Stimulated activated CD4-positive, alpha-beta T cell treated with anti-CD3 and anti-CD28 coated beads, Interleukin-15, amount 100 ng/mL, for 24 hours (primary cell): ENCODE measurements at places on chromosomes 1 and 21.

DNA sequence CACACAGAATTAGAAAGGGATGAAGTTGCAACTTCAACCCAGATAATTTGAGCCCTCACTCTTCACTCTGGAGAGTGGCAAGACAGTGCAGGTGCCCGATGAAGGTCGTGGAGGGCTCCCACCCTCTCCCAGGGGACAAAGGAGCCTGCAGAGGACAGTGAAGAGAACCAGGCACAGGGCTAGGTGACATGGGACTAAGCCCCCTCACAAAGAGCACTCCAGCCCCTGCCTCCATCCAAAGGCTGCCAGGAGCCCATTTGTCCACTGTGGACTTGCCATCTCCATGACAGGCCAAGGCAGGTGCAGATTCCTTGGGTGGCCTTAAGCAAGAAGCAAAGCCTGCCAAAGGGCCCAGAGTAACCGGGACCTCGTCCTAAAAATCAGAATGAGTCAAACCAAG is 15.1 kb downstream of the ERRFI1 start:
- DNase-seq, result no peak

DNA sequence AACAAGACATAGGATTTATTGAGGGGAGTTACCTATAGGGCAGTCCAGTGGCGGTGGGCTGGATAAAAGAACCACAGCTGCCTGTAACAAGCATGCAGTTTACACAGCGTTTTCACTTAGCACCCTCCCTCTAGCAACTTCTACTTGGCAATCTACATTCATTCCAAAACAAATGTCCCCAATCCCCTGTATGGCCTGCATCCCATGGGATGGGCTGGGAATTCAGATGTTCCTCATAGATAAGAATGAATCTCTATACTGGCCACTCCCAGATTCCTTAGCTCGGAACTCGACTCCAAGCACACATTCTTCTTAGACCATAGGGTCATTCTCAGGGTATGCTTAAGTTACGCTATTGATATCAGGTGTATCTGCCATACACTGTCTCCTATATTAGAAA is 33.3 kb downstream of the PCP4 start:
- no peak for DNase-seq

- no peak for DNase-seq
Observed at GRCh38 chr1:114330451-114330983, 176.8 kb upstream of the SYT6 start.

GRCh38 chr1:92488416-92488815 is 1.7 kb upstream of the GFI1 start:
- no peak for DNase-seq

DNA sequence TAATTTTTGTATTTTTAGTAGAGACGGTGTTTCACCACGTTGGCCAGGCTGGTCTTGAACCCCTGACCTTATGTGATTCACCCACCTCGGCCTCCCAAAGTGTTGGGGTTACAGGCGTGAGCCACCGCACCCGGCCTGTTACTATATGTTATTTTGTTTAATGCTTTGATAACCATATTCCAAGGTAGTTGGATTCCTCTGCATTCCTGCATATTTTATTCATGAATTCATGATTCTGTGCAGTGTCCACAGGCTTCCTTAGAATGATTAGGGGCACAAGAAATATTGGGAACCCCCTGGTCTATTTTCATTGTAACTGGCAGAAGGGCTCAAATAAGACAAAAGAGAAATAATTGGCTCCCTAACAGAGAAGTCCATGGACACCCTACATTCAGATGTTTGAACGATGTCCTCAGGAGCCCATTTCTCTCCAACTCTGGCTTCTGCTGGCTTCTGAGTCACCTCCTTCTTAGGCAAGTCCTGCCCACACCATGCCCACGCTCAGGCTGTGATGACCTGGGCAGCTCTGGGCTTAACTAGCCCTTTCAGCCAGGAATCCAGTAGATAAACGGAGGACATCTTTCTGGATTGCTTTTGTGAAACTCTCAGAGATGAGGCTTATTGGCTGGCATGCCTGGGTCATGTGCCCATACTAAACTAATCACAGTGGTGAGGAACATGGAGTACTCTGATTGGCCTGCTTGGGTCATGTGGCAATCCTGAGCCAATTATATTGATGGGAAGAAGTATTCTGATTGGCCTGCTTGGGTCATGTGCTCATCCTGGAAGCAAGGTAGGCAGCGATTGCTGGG is 32.6 kb downstream of the TNFRSF8 start:
- DNase-seq, result no peak

DNA sequence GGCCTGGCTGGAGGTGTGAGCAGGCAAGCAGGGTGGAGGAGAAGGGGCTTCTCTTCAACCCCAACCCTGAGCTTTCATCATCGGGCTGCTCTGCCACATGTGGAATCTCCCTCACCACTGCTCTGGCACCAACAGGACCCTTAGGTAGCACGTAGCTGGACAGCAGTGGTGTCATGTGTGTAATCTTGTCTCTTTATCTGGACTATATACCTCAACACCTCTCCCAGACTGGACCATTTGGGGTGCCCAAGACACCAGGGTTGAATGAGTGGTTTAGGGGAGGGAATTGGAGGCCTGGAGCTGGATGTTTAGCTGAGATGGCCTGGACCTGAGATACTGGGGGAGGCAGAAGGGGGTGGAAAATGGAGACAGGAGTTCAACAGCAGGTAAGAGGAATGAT is 63.0 kb downstream of the UBE2T start:
- DNase-seq, result no peak
